ENCODE measurements at places on chromosomes 6 and 20.

GRCh38 chr6:129454488-129454887, 255.5 kb downstream of the ARHGAP18 start:
- no peak for DNase-seq

- DNase-seq, result no peak
Observed at GRCh38 chr6:113646701-113647100, 210.4 kb upstream of the MARCKS start.

- DNase-seq, result no peak
Observed at GRCh38 chr6:32716396-32716795, 24.8 kb upstream of the HLA-DQA2 start.

GRCh38 chr6:139686308-139686707, 311.9 kb upstream of the CITED2 start:
- DNase-seq, result no peak

DNA sequence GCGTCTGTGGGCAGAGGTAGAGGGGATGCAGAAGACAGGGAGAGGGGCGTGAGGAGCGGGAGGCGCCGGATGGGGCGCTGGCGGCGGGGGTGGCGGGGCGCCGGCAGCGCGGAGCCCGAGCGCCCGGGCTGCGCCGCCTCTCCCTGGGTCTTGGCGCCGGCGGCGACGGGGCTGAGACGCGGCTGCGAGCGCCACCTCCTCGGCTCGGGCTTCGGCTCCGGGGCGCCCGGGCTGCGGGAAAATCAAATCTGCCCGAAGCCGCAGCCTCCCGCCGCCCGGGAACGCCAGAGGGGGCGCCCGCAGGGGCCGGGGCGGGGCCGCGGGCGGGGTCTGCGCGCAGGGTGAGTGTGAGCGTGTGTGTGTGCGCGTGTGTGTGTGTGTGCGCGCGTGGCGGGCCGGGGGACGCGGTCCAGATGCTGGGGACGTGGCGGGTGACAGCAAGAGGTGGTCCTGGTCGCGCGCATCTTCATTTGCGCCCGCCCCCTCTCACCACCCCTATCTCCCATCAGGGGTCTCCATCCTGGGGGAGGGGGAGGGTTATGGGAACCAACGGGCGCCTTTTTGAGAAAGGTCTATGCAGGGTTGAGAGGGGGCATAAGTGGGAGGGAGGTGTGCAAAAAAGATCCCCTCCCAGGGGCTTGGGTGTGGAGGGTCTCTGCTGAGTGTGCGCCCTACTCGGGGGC, 646 bp upstream of the CPNE5 start:
- DNase-seq, result no peak

DNA sequence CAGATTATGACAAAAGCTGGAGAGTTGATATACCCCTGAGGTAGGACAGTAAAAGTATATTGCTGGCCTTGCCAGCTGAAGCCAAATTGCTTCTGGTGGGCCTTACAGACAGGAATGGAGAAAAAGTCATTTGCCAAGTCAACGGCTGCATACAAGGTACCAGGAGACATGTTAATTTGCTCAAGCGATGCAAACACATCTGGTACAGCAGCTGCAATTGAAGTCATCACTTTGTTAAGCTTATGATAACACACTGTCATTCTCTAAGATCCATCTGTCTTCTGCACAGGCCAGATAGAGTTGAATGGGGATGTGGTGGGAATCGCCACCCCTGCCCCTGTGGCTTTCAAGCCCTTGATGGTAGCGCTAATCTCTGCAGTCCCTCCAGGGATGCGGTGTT, 40.4 kb upstream of the POPDC3 start:
- DNase-seq, result no peak

GRCh38 chr6:161001421-161001820, 9.9 kb downstream of the MAP3K4 start:
- DNase-seq, result no peak
